ENCODE measurements at places on chromosomes 3 and 15. TPM values are rescaled to one million over a fixed set of nuclear protein-coding genes. Genes with fewer than 3 reads are reported as not detected.

The VEPH1 gene
- total RNA-seq = 2.4 TPM

The C3orf52 gene
- 10.4 TPM for total RNA-seq

The KIAA1143 gene
- total RNA-seq = 17.7 TPM

The CLDN1 gene
- 197 TPM for total RNA-seq

- H3K4me1 ChIP-seq = peaks cover 28% of the 10 kb centered on the region
- no peaks in the 10 kb centered on the region for H3K36me3 ChIP-seq
- peak overlapping the region; percentile 67 for H3K27ac ChIP-seq
- H3K27me3 ChIP-seq = no peaks in the 10 kb centered on the region
- no peak overlapping the region for H3K4me3 ChIP-seq
Measured at GRCh38 chr15:29925227-29926082, 103.2 kb upstream of the TJP1 start.

- no peaks in the 10 kb centered on the region for H3K36me3 ChIP-seq
- H3K27ac ChIP-seq = no peak overlapping the region
- peaks cover 4% of the 10 kb centered on the region for H3K4me1 ChIP-seq
- no peak for DNase-seq
- H3K27me3 ChIP-seq = no peaks in the 10 kb centered on the region
- no peak overlapping the region for H3K4me3 ChIP-seq
Measured at GRCh38 chr15:66823601-66824000, 121.6 kb downstream of the SMAD6 start.

- DNase-seq = no peak
- H3K27ac ChIP-seq = no peak overlapping the region
- no peak overlapping the region for H3K4me3 ChIP-seq
- no peaks in the 10 kb centered on the region for H3K27me3 ChIP-seq
Measured at GRCh38 chr15:71400294-71400693, 285.0 kb downstream of the THSD4 start.

DNA sequence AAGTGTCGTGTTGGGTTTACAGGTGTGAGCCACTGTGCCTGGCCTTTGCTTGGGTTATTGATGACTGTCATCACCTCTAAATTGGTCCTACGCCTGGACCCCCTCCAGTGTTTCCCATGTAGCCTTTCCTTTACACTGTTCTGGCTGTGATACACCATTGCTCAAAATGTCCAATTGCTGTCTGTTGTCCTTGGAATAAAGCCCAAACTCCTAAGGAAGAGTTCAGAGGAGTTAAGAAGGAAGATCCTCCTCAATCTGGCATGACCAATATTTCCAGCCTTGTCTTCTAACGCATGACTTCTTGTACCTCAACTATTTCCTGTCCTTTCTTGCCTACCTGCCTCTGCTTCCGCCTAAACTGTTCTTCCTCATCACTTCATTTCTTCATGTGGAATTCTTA is 113.1 kb downstream of the POLR2M start:
- H3K36me3 ChIP-seq = no peaks in the 10 kb centered on the region
- H3K4me1 ChIP-seq = peaks cover 6% of the 10 kb centered on the region
- no peak overlapping the region for H3K27ac ChIP-seq
- no peak overlapping the region for H3K4me3 ChIP-seq
- H3K27me3 ChIP-seq = no peaks in the 10 kb centered on the region
- DNase-seq = no peak

DNA sequence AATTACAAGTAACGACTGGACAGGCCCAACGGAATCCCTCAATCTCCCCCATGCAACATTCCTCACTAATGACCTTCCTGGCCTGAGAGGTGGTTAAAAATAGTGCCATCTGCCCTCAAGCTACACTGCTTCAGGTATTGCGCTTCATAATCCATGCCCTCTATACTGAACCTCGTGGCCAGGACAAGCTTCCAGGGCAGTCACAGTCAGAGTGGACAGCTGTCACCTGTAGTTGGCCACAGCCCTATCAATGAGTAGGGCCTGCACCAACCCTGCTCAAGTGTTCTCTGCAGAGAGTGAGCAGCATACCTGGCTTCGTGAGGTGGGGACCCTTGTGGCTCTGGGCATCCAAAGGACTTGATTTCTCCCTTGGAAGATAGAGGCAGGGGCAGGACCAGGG is 46.9 kb upstream of the SEMA4B start:
- no peak for DNase-seq
- H3K4me1 ChIP-seq = peaks cover 22% of the 10 kb centered on the region
- no peak overlapping the region for H3K4me3 ChIP-seq
- no peaks in the 10 kb centered on the region for H3K27me3 ChIP-seq
- no peak overlapping the region for H3K27ac ChIP-seq

Measured in MCF 10A (cell line).